ENCODE measurements at places on chromosomes 11 and 22. TPM values are rescaled to one million over a fixed set of nuclear protein-coding genes. Genes with fewer than 3 reads are reported as not detected.

DNA sequence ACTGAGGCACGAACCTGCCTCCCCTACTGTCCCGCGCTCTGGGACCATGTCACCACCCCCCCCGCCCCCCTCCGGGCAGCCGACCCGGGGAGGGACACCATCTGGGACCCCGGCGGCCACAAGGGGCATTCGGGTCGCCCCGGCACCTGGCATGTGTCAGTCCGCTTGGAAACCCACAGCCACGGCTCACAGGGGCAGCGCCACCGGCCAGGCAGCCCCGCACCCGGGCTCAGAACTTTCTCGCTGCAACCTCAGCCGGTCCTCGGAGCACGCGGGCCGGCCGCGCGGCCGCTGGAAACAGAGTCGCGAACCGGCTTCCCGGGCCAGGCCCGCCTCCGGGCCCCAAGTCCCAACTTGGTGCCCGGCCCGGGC, 159.9 kb upstream of the GRK3 start:
- DNase-seq: peak; percentile 72

- DNase-seq: peak; percentile 73
Measured at GRCh38 chr11:67119585-67120391, 725 bp downstream of the KDM2A start.

The DGAT2 gene
- total RNA-seq: 18.0 TPM

The C11orf65 gene
- 0.64 TPM for total RNA-seq

DNA sequence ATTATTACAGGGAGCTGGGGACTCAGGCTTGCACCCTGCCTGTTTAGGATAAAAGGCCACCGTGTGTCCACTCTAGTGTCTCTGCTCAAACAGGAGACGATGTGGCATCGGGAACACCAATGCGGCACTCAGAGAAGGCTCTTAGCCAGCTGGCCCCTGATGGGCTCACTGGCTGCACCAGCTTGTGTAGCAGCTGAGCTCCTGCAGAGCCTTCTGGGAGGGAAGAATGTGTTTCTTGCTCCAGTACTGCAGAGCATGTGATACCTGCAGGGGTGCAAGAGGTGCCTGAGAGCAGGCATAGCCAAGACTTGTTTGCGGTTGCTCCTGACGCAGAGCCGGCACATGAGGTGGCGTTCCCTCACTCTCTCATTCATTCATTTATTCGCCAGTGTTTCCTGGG, 44.4 kb upstream of the KCNQ1OT1 start:
- no peak for DNase-seq
